Kasumi-1 (cell line): ENCODE measurements at places on chromosomes 6 and 20.
A peak's percentile ranks its signal among the peaks of the same experiment; 100 is the strongest.

DNA sequence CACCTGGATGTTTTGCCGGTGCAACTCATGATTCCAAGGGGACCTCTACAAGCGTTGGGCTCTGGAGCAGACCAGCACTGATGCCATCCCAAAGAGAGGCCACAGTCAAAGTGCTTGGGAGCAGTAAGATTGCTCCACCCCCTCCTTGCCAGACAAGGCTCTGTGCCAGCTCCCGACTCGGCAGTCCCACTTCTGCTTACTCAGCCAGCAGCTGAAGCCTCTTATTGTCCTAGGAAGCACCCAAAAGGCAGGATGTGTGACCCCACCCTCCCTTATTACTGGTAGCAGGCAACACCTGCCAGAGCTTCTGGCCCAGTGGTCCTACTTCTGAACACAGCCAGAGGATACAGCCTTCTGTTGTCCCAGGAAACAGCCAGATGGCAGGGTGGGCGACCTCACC is 614.2 kb downstream of the TENT5A start:
- no peak for DNase-seq

DNA sequence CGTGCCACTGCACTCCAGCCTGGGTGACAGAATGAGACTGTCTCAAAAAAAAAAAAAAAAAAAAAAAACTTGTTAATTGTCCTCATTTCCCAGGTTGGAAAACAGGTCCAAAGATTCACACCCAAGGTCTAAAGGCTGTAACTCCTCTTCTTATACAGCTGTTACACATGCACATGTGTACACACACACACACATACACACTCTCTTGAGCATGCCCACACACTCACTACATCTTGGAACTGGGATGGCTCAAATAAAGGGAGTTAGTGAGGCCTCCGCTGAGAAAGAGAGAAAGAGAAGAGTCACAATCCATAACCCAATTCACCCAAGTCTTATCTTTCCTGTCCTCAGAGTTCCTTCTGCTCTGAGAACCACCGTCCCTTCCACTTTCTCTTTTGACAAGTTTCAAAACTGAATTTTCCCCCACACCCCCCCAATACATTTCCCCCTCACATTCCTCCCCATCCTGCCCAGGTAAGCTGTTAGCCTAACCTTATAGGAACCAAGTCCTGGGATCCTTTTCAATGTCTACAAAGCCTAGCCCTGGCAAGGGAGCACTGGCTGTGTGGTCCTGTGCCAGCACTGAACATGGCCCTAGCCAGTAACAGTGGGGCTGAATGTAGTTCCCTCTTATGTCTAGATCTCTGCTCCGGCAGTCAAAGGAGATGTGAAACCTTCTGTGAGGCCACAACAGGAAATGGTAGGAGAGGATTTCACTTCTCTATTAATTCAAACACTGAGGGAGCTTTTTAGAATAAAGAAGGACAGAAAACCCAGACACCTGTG is 3.2 kb upstream of the HLA-DMB start:
- peak; percentile 76 for DNase-seq

DNA sequence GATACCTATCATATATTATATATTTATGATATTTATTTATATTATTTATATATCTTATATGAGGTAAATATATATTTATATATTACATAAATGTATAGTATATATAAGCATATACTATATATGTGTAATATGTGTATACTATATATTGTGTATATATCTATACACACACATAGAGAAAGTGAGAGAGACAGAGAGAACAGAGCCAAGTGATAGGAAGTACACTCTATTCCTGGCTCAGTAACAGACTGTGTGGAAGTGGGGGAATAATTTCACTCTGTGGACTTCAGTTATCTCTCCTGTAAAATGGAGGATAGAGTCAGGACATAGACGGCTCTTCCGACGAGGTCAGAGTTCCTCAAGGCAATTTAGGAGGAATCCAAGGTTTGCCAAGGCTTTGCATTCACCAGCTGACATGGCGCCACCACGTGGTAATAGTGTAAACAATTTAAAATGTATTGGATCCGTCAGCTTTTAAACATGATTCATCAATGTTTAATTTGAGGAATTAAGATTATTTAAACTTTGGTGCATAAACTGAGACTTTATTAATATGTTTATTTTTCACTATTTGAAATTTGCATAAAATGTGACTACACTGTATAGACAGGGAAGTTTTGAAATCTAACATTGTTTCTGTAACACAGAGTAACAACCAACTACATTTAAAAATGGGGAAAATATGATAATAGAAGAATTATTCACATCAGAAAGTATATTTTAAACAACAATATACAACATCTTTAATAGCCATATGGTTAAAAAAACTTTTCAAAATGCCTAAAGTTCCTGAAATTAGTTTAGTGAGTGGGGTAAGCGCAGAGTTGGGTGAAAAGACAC is 75.4 kb upstream of the TMEM244 start:
- peak; percentile 65 for DNase-seq

- DNase-seq: no peak
These were observed 16.5 kb upstream of the DSE start for GRCh38 chr6:116354236-116354635.

GRCh38 chr6:93176070-93176469 is 243.3 kb downstream of the EPHA7 start:
- peak; percentile 46 for DNase-seq

DNA sequence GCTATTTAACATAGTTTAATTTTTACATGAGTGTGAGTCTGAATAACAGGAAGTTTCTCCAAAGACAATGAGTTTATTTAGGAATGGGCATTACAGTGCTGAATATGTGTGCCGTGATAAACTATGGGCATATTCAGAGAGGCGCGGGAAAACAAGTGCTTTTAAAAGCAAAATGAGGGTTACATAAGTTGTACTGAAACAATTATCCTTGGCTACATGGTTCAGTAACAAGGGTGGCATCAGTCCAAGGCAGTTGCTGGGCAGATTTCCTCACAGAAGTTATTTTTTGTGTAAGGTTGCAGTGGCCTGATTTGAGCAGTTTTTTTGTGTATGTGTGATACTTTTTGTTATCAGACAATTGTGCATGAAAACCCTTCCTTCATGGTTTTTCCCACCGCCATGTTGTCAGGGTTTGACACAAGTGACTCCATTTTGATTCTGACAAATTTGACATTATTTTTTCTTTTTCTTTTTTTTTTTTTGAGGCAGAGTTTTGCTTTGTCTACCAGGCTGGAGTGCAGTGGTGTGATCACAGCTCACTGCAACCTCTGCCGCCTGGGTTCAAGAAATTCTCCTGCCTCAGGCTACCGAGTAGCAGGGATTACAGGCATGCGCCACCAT is 22.3 kb upstream of the PXDC1 start:
- no peak for DNase-seq

DNA sequence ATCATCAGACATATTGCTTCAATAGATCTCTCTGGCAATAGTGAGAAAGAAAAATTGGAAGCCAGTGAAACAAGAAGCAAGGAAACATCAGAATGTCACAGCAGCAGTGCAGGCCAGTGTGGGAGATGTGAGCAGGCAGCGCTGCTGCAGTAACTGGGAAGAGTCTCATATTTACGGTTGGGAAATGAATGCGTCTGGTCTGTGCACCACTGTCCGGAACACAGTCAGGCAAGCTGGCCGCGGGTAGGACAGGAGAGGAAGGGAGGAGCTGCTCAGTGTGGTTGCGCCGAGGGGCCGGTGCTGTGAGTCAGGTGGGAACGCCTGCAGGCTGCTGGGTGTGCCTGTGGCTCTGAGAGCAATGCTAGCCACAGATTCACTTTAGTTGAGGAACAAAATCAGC is 6.4 kb upstream of the PSMG4 start:
- DNase-seq: no peak

- DNase-seq: no peak
These were observed 1.2 kb upstream of the SRC start for GRCh38 chr20:37344506-37345338.

DNA sequence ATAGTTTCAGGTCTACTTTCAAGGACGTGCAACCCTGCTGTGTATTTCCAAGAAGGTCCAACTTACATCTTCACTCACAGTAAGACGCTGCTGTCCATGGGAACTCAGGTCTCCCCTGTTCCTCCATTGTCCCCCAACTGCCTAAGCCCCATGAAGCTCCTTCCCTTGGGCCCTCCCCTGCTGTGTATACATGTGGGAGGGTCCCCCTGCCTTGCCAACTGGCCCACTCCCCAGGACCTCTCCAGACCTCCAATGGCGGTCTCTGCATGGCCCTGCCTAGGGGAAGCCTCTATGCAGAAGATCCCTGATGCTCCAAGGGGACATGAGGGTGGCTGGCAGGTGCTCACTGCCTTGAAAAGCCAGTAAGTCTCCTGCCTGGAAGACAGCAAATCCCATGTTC is 186.7 kb upstream of the CST7 start:
- DNase-seq: no peak

- no peak for DNase-seq
These were observed 67.8 kb upstream of the NAA20 start for GRCh38 chr20:19949195-19949867.

DNA sequence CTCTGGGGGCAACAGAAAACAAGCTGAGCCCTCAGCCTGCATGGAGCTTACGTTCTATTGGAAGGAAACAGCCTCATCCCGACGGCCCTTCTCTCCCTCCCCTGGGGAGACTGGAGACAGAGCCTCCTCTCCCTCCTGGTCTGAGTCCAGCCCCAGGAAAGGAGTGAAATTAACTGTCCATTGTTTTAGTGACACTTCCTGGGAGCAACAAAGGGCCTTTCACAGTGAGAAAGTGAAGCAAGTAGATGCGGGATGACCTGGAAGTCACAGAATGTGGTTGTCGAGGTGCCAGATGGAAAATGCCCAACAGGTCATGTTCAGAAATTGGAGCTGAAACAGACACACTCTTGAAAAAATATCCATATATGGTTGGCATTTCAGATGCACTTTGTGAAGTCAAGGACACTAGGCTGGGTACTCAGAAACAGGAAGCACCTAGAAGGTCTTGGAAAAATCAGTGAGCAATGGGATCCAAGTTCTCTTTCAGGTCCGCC is 77.8 kb downstream of the TFAP2C start:
- no peak for DNase-seq

- no peak for DNase-seq
These were observed 726 bp downstream of the FLRT3 start for GRCh38 chr20:14336686-14337085.

- DNase-seq: peak; percentile 26
These were observed 65.1 kb downstream of the CBFA2T2 start for GRCh38 chr20:33554914-33555420.

GRCh38 chr6:107665382-107665781 is 158.7 kb downstream of the SCML4 start:
- DNase-seq: no peak

DNA sequence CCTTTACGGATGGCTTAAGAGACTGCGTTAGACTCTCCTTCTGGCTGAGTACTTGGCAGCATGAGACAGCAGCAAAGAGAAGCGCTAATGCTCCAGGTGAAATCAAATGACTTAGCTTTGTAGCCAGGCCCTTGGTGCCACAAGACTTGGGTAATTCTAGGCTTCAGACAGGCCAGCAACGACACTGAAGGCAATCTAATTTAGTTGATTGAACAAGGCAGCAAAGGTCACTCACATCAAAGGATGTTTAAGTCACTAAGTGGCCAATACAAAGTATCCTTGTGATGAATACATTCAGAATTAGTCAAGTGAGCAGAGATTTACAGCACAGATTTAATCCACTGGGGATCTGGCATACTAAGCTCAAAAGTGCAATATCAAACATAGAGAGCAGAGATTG is 113.2 kb downstream of the FAM83B start:
- DNase-seq: no peak

DNA sequence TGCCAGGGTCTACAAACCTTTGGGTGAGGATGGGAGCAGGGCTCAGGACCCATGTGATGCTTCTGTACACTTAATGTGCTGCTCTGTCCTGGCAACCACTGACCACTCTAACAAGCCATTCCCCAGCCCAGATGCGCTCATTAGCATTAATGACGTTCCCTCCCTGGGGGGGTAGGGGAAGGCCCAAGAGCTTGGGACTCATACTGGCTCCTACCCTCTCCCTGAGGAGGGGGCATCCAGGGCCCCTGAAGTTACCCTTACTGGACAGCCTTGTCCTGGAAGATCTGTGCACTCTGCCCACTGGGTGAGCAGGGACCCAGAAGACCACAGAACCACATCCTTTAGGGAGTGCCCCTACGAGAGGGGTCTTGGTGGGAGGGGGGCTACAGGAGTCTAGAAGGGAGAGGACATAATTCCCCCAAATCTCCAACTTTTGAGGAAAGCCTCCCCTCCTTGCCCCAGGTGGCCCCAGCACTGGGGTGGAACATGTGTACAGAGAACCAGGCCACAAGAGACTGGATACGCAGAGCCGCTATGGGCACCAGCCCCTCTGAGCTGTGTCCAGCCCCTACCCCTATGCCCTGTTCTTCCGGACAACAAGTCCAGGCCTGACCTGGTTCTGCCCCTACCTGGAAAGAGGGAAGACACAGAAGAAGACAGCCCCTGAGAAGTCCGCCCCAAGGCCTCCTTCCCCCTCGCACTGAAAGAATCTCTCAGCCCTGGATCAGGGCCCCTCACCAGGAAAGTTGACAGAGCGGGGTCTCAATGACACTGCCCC is 1.4 kb downstream of the TEAD3 start:
- no peak for DNase-seq

DNA sequence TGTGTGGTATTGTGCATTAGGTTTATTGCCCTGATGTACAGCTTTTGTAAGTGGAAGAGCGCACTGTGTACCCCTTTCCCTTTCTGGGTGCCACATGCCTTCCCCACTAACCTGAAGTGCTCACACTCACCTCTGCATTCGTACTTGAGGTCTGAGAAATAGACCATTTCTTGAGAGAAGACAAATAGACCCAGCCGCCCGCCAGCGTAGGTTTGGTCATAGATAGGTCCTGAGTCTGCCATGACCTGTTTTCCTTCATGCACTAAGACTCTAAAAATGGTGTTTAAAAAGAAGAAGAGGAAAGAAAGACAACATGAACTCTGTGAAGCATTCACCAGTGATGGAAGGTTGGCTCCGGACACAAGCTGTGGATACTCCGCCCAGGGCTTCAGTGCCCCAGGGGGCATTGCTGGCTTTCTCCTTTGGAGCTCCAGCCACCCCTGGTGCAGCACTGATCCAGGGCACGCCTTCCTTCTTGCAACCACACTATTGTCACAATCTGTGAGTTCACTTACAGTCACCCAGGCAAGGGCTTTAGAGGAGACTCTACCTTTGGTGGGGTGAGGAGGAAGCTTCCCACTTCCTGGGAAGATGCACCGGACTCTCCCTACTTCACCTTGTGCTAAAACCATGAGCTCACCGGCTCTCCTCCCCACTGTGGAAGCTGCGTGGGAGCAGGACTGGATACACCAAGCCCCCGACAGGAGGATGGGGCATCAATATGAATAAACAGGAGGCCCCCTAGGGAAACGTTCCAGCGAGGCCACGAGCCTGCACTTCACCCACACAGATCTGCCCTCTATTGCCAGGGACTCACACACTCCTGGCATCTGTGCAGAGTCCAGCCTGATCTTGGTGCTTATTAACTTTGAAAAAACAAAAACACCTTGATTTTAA is 33.3 kb downstream of the THBS2 start:
- DNase-seq: no peak

GRCh38 chr6:107600121-107600520 is 110.2 kb downstream of the SOBP start:
- no peak for DNase-seq

DNA sequence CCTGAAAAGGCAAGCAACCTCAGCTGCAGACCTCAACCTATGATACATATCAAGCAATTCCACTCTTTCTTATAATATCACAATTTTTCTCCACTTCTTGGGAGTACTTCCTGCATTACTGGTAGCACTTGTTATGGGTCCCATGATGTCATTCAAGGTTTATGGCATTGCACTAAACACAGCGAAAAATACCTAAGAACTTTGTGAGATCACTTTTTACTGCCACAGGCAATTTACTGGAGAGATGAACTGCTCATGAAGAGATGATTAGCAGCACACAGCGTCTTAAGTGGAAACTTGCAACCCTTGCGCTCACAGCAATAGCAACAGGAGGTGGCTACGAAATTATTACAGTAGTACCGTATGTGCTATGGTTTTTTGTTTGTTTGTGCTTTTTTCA is 19.3 kb upstream of the RIMS4 start:
- DNase-seq: no peak
